Dermis blood vessel endothelial cell (primary cell): ENCODE measurements at places on chromosomes 13 and 19.

DNA sequence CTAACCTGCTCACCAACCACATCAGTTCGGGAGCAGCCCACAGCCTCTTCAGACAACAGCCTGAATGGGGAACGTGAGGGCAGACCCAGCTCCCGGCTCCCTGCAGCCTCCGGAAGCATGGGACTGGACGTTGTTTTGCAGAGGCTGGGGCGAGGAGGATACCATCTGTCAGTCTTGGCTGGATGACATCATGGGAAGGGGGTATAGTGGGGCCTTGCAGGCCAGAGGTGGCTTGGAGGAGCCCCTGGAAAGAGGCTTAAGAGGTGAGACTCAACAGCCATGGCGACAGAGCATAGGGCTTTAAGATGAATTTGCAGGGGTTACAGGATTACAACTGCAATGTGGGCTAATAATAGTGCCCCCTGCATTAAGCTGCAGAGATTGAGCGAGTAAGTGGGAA is 1.5 kb downstream of the FXYD3 start:
- DNase-seq: no peak

DNA sequence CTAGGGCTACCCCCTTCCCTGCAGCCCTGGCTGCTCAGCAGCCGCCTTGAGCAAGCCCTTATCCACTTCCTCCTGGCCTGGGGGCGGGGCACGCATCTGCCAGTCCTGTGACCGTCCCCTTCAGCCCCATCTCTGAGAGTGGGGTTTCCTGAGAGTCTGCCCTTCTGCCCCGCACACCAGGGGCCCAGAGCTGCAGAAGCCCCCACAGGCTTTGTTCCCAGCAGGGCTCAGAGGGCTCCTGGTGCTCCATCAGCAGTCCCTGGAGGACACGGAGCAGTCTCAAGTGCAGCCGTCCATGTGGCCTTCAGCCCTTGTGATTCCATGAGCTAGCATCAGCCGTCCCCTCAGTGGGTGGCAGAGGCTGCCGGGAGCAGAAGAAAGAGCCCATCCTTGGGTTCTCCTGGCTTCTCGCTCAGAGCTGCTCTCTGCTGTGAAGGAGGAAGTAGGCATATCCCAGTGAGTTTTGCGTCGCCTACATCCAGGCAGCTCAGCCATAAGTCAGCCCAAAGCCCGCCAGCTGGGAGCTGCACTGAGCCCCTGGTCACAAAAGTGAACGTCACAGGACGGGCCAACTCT is 16.3 kb downstream of the MYO9B start:
- DNase-seq: no peak

DNA sequence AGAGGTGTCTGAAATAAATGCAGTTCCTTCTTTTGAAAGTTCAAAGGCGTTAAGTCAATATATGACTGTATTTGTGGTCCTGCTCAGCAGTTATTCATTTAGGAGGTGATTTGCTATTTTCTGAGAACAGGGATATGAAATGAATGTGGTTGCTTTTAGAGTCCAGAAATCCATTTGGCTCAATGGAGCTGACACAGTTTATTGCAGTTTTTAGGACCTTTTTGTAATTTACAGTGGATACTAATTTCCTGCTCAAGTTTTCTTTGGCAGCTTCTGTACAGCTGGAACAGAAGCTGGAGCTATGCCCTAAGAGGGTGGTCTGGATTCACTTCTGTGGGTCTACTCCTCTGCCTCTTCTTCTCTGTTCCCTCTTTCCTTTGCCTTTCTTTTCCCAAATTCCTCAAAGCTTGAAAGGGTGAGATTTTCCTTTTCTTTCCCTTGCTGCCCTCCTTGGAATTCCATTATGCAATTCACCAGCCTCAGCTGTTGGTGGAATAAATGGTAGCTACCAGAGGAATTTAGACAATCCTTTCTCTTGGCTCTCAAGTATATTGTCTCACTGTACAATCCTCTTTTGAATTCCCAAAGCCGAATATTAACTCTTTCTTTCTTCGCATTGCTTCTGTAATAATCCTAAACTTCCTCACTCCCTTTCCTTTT is 39.9 kb downstream of the ITGBL1 start:
- DNase-seq: peak; percentile 54

DNA sequence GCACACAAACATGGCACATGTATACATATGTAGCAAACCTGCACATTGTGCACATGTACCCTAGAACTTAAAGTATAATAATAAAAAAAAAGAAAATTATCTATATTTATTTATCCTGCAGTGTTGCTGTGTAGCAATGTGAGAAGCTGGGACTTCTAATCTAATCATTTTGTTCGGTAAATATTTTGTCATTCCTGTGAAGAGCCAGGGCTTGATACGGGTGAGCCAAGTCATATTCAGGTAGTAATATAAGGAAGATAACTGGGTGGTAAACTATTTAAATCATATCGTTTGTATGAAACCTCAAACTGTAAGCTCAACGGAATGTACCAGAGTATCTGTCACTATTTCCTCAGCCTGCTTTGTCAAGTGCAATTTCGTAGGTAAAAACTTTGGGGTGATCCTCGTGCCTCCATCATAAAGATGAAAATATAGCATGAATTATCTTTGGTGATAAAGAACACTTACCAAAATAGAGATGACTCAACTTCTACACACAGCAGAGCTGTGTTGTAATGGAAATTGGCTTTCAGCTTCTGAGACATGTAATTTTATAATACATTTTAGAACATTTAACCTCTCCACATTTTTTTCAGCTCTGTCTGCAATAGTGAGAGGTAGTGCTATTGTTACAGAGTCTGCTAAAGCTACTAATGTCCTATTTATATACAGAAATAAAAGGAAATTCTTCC is 92.9 kb downstream of the PCDH9 start:
- no peak for DNase-seq

DNA sequence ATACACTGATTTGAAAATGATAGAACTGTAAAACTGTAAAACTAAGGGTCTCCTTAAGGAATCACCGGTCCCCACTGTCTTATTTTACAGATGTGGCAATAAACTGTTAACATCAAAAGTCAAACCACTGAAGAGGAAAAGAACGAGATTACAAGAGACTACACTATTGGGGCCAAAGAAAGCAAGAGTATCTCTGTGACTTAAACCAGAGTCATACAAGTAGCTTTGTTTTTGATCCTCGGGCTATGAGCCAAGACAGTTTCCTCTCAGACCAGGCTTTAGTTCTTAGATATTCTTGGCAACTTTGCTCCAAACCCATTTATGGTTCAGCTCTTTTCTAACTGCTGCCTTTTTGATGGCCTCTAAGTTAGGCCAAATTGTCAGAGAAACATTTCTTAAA is 113.8 kb downstream of the TBC1D4 start:
- peak; percentile 90 for DNase-seq

DNA sequence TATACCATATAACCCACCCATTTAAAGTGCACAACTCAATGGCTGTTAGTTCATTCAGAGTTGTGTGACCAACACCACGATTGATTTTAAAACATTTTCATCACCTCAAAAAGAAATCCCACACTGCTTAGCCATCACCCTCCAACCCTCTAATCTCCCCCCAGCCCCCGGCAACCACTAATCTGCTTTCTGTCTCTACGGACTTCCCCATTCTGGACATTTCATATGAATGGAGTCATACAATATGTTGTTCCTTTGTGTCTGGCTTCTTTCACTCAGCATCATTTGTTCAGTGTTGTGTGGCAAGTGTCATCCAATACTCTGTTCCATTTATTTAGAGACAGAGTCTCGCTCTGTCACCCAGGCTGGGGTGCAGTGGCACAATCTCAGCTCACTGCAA is 4.0 kb upstream of the PNMA8B start:
- DNase-seq: no peak

DNA sequence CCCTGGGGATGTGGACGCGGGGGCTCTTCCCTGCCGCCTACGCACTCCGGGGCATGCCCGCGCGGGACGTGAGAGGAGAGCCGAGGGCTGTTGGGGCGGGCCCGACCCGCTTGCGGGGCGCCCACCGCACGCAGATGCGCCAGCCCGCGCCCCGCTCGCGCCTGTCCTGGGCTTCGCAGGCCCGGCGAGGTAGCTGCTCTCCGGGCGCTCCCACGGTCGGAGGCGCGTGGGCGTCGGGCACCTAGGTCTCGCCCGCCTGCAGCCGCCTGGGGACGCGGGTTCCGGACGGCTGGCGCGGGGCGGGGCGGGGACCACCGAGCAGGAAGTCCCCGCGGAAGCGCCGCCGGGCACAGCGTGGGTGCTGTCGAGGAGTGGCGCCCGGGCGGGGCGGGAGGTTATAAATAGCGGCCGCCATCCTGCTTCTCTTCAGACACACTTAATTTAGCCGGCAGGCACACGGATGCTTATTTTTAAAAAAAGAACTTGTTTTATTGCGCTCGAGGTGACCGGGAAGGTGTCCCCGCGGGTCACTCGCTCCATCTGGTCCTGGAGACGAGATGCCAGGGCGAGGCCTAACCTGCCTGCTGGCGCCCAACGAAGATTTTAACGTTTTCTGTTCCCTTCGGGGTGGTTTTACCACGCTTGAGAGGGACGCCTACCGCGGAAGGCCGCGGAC is 561 bp upstream of the GJA3 start:
- DNase-seq: no peak

GRCh38 chr19:30084390-30084819 is 142.4 kb downstream of the URI1 start:
- DNase-seq: no peak

DNA sequence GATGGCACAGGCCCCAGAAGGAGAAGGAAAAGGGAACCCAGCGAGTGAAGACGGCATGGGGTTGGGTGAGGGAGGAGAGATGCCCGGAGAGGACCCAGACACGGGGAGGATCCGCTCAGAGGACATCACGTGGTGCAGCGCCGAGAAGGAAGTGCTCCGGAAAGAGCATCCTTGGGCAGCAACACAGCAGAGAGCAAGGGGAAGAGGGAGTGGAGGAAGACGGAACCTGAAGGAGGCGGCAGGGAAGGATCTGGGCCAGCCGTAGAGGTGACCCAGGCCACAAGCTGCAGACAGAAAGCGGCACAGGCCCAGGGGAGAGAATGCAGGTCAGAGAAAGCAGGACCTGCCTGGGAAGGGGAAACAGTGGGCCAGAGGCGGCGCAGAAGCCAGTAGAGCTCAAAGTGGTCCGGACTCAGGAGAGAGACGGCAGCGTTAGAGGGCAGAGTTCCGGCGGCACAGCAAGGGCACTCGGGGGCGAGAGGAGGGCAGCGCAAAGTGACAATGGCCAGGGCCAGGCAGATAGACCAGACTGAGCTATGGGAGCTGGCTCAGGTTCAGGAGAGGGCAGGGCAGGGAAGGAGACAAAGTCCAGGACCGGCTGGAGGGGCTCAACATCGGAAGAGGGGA is 1.1 kb downstream of the PPP1R12C start:
- peak; percentile 58 for DNase-seq

GRCh38 chr19:19356901-19357566 is 36.4 kb downstream of the MAU2 start:
- DNase-seq: no peak

DNA sequence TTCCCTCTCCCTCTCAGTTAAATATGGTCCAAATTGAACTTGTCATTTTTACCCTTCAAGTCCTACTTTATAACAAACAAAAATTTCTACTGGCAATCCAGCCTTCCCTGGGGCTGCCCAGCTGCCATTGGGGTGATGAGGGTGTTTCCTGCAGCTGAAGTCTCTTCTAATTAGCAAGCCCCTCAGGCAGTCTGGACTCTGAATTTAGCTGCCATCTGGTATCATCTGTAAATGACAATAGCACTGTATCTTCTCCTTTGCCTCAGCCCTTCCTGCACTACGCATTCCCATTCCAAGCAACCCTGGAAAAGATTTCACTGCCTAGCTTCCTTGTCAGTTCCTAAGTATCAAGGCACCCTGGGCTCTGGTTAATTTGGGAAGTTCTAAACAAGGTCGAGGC is 331.1 kb upstream of the KLF12 start:
- no peak for DNase-seq

- no peak for DNase-seq
These were observed 331.0 kb downstream of the DNAJC15 start for GRCh38 chr13:43354153-43354945.

GRCh38 chr19:51127755-51128154 is 3.0 kb downstream of the SIGLEC9 start:
- DNase-seq: no peak

DNA sequence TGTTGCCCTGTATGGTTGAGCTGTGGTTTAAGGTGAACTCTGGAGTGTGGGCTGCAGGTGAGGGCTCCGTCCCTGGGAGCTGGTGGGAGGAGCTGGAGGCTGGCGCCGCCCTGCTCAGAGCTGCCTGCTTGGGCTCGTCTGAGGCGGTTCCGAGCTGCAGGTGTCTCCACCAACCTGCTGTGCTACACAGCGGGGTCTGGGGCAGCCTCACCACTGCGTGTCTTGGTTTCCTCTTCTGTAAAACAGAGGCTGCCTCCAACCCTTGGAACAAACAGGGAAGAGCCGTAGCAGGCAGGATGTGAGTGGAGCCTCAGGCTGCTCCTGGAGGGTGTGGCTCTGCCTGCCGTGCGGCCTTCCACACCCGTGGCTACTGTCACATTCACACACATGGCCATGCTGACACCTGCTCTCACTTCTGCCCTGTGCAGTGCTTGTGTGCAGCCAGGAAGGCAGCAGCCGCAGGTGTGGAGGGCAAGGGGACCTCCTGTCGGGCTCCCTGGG is 21.4 kb downstream of the NAXD start:
- no peak for DNase-seq

GRCh38 chr13:91359111-91359510 is 11.6 kb downstream of the MIR17HG start:
- no peak for DNase-seq

- no peak for DNase-seq
These were observed 6.7 kb downstream of the TM9SF2 start for GRCh38 chr13:99507986-99508385.

GRCh38 chr19:13025819-13026456 is 30.7 kb downstream of the NFIX start:
- DNase-seq: no peak

DNA sequence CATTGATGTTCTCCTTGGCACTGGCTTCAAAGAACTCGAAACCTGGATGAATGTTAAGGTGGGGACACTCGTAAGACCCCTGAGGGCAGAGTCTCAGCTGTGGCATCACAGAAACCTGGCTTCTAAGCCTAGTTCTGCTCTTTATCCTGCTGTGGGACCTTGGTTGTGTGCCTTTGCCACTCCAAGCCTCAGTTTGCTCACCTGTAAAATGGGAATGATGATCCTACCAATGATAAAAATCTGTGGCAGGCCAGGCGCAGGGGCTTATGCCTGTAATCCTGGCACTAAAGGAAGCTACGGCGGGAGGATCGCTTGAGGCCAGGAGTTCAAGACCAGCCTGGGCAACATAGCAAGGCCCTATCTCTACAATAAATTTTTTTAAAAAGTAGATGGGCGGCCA is 13.9 kb downstream of the RAB3D start:
- no peak for DNase-seq

GRCh38 chr19:5038631-5039271 is 69.8 kb downstream of the KDM4B start:
- DNase-seq: peak; percentile 57

DNA sequence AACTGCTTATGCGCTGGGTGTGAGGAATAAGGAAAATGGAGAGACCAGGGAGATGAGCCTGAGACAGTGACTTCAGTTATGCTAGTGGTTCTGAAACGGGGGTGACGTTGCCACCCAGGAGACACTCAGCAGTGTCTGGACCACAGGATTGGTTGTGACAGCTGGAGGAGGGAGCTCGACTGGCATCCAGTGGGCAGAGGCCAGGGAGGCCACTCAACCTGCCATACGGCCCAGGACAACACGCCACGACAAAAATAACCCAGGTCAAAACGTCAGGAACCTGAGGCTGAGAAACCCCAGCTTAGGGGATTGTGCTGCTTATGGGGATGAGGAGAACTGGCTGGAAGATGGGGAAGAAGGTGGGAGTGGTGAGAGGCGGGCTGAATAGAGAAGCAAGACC is 10.4 kb downstream of the ZSCAN5A start:
- DNase-seq: no peak

GRCh38 chr13:59360108-59360507 is 803.6 kb downstream of the DIAPH3 start:
- DNase-seq: peak; percentile 44
